ENCODE measurements at places on chromosomes 2 and 18.

GRCh38 chr2:197210430-197210829 is 100.2 kb downstream of the ANKRD44 start:
- no peak for DNase-seq

DNA sequence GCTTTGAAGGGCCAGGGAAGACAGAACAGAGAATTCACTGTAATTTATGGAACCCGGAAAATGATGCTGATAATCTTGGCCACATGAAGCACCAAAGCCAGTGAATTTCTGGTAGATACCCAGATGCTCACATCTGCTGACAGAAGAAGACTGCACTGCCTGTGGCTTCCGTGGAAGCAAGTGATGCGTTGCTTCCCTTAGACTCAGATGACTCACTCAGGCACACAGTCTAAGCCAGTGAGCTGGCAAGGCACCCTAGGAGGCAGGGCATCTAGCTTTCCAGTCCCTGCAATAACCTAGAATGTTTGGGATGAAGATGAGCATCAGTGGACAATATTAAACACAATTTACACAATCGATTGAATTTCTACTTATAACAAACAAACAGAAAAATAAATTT is 284.7 kb downstream of the CMPK2 start:
- DNase-seq: no peak

DNA sequence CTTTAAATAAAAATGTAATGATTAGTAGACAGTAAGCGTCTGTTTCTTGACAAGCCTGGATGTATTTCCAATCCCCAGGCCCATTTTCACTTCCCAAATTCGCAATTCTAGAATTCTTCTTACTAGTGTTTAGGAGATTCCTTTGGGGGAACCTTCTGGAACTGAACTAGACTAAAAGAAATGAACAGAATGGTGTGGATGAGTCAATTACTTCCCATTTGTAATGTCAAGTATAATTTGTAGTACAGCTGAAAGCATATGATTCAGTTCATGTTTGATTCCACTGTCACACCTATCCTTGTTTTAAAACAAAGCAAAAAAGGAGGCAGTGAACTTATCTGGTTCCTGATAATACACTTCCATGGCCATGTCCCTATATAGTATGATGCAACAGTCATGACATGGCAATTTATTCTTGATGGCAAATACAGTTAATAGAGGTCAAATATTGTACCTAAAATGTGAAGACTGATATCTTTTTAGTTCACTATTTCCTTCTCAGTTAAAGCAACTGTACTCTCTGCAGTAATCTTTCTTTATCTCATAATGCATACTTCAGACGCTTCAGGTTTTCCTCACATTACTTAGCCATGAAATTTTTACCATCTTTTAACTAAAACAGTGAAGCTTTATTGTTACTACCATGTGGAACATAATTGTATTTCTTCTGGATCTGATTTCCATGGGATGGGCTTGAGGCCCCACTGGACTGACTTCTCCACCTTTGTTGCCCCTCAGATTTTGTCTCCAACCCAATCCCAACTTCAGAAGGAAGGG is 2.0 kb downstream of the IDH1 start:
- DNase-seq: no peak

DNA sequence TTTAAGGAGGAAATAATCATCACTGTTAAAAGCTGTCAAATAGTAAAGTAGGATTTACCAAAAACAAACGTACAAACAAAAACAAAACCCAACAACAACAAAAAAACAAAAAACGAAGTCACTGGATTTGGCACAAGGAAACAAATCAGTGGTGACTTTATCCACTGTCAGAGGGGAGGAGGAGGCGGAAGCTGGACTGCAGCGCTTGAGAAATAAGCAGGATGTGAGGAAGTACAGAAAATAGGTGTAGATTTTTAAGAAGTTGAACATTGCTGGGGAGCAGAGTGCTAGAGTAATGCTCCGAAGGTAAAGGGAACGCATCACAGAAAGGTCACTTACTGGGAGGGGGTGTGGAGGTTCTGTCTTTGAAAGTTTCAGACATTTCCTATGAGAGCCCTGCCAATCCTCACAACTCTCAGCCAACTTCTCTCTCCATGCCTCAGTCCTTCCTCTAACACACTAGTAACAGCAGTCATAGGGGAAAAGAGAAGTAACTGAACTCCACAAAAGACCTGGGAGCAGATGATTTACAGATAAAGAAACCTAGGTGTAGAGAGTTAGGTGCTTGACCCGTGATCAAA is 220.2 kb upstream of the SMAD7 start:
- no peak for DNase-seq

DNA sequence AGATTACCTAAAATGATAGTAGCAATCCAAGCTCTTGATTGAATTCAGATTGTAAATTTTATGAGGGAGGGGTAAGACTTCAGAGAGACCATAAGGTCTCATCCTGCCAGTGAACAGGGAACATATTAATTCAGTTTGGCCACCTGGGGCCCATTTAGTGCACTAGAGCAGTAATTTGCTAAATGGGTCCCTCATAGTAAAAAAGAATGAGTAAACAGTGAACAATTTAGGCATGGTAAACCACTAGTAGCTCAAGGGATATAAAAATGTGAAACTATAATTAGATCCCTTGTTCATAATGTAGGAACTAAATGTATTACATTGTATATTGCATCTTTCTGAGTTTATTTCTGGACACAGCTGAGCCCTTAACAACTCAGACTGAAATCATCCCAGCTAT is 4.9 kb upstream of the PHLPP1 start:
- DNase-seq: no peak

DNA sequence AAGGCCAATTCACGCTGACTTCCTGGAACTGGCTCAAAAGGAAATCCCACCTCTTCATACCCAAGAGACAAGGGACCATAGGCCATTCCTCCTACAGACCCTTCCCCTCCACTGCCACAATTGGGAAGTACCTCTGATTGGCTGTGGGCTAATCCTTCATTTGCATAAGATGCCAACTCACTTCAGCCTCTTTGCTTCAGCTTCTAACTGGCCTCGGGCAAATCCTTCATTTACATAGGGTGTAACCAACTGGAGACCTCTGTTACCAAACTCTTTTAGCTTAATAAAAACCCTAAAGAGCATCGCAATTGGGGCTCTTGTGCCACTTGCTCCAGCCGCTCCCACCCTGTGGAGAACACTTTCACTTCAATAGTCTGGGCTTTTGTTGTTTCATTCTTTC is 38.2 kb downstream of the MC2R start:
- DNase-seq: no peak

DNA sequence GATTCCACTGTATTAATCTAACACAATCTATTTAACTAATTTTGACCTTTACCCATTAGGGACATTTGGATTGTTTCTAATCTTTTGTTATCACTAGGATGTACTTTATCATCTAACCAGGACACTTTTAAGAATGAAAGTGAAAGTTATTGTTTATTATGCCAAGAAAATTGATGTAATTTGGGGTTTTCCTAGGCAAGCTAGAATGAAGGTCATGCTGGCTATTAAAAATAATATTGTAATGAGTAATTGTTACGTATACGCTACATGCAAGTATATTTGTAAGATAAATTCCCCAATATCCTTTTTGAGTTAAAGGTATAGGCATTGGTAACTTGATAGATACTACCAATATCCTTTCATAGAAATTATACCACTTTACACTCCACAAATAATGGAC is 74.6 kb downstream of the COL5A2 start:
- no peak for DNase-seq

DNA sequence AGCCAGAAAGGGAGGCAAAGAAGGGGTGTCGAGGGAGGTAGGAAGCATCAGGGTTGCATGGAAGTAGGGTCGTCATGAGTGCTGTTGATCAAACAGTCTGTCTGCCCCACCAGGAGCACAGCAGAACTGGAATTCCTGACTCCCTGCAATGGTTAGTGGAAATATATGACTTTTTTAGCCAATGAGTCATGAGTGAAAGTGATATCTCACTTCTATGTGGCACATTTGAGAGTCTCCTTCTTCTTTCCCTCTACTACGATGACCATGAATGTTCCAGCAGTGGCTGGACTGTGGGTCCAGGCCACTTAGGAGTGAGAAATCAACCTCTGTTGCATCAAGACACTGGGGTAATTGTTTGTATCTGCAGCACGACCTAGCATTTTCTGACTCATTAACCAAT is 199.5 kb downstream of the TTC32 start:
- no peak for DNase-seq

DNA sequence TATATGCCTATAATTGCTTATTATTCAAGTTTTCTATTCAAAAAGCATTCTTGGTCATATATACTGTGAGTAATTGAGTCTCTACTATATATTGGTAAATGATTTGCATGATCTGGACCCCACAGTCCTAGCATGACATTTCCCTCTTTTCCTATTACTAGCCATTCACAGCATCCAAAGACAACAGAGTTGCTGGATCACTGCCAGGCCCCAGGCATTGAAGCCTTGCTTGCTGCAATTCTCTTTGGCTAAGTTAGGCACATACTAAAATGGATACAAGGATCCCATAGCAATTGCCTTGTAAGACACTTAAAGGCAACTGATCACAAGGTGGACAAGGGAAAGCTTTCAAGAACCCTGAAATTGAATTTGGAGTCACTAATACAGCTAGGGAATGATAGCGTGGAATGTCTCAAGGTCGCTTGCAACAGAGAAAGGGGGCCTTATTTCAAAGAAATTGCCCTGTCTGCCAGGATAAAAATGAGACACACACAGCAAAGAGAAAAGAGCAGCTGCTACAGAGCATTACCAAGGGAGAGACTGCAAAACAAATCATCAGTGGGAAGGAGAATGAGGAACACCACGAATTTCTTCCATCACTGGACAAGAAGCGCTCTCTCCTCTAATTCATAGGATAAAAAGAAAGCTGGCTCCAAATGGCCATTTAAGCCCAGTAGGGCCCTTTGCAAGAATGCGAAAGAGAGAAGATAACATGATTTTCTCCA is 77.1 kb upstream of the EPHA4 start:
- DNase-seq: no peak

- DNase-seq: no peak
Observed at GRCh38 chr2:122635686-122636085, 880.2 kb downstream of the TSN start.

- DNase-seq: no peak
Observed at GRCh38 chr2:241903121-241904010, 33.8 kb downstream of the RTP5 start.
